ENCODE measurements at places on chromosomes 12 and 14. TPM values are rescaled to one million over a fixed set of nuclear protein-coding genes. Genes with fewer than 3 reads are reported as not detected.

Gene EML1
- total RNA-seq = 25.9 TPM

DNA sequence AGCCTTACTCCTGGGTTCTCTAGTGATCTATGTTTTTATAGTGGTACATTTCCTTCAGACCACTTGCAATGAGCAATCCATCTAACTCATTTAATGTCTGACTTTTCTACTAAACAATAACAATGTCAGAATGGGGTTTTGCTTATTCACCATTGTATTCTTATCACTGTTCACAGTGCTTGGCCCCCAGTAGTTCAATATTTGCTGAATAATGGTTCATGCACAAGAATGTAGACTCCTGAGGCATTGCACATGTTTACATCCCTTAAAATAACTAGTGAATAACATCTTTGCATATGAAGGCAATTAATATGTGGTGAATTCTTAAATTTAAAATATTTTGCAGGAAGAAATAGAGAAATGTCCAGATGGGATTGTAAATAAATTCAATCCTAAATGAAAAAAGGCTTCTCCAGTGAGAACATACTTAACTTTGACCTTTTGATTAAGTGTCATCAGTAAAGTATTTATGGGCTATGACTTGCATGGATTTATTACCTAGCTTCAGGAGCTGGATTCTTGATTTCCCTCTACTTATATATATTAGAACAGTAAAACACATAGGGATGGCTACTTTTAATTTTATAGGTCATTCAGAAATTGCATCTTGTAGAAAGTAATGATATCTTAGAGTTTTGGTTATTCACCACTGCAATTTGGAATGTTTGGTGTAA lies 3.4 kb downstream of the CCER1 start:
- H3K27me3 ChIP-seq = no peaks in the 10 kb centered on the region
- H3K27ac ChIP-seq = no peak overlapping the region
- H3K4me1 ChIP-seq = no peaks in the 10 kb centered on the region
- no peaks in the 10 kb centered on the region for H3K36me3 ChIP-seq
- no peak for DNase-seq

DNA sequence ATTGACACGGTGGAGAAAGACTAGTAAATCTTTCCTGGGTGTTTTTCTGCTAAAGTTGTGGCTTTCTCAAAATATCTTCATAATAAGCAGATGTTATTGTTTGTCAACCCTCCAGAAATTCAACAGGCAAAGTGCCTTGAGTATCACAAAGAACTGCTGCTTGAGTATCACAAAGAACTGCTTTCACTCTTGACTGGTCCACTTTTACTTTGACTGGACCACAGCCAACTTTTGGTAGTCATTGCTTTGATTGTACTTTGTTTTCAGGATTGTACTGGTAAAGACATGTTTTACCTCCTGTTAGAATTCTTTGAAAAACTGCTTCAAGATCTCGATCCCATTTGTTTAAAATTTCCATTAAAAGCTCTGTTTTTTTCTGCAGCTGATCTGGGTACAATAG lies 62.6 kb downstream of the PDZRN4 start:
- peak; percentile 20 for DNase-seq
- no peaks in the 10 kb centered on the region for H3K27me3 ChIP-seq
- peak overlapping the region; percentile 49 for H3K4me3 ChIP-seq
- H3K36me3 ChIP-seq = no peaks in the 10 kb centered on the region
- H3K27ac ChIP-seq = no peak overlapping the region

DNA sequence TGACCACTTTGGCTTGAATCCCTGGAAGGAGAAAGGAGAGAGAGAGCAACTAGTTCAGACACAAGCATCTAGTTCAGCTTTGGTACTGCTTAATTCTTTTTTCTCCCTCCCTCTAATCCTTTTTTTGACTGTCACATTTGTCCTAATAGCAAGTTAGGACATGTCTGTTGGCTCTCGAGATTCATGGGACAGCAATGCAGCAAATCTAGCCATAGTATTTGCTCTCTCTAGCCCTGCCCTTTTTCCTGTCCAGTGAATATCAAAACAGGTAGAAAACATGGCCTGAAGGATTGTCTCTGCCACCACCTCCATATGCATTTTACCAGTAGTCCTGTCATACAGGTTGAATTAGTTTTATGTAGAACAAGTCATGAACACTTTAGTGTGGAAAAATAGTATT lies 116.4 kb downstream of the PTPRB start:
- DNase-seq = no peak
- H3K27me3 ChIP-seq = no peaks in the 10 kb centered on the region
- no peaks in the 10 kb centered on the region for H3K4me1 ChIP-seq
- no peak overlapping the region for H3K27ac ChIP-seq
- H3K4me3 ChIP-seq = no peak overlapping the region

Gene TPPP2
- 0.15 TPM for total RNA-seq

DNA sequence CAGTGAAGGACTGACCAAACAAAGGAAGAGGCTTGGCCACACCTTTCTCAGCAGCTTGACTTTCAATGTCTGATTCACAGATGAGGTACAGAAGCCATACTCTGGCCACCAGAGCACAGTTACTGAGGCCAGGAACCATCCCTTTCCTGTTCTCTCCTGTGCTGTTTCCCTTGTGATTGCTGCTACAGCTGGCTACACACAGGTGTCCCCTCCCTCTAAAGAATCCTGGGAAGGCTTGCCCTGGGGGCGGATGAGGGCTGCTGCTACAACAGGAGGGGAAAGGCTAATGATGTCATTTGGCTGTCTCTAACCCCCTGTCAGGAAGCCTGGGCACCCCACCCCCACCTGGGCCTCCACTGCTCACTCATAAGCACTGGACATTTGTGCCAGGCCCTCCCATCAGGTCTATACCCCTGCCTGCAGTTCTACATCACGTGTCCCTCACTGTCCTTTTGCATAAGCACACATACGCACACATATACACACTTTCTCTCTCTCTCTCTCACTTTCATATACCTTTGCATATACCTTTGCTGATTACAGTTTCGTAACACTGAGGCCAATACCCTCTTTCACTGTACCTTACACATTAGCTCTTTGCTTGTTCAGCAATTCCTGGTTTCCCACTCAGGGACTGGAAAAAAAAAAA lies 41.4 kb downstream of the PRPF40B start:
- peak overlapping the region; percentile 87 for H3K27ac ChIP-seq
- no peak overlapping the region for H3K4me3 ChIP-seq

- no peaks in the 10 kb centered on the region for H3K4me1 ChIP-seq
- no peak overlapping the region for H3K4me3 ChIP-seq
- H3K27ac ChIP-seq = no peak overlapping the region
- DNase-seq = no peak
- no peaks in the 10 kb centered on the region for H3K27me3 ChIP-seq
Measured at GRCh38 chr12:94570161-94570560, 80.2 kb downstream of the TMCC3 start.
